Activated CD4-positive, alpha-beta T cell treated with anti-CD3 and anti-CD28 coated beads for 36 hours (primary cell): ENCODE measurements at places on chromosomes 12 and 14. TPM values are rescaled to one million over a fixed set of nuclear protein-coding genes. Genes with fewer than 3 reads are reported as not detected.
A peak's percentile ranks its signal among the peaks of the same experiment; 100 is the strongest.

The SPSB2 gene
- 2.2 TPM for total RNA-seq

GRCh38 chr12:153080-153746 is 60.7 kb downstream of the SLC6A12 start:
- H3K4me3 ChIP-seq = no peak overlapping the region
- H3K27me3 ChIP-seq = no peaks in the 10 kb centered on the region
- DNase-seq = peak; percentile 79
- no peaks in the 10 kb centered on the region for H3K36me3 ChIP-seq
- H3K4me1 ChIP-seq = no peaks in the 10 kb centered on the region

DNA sequence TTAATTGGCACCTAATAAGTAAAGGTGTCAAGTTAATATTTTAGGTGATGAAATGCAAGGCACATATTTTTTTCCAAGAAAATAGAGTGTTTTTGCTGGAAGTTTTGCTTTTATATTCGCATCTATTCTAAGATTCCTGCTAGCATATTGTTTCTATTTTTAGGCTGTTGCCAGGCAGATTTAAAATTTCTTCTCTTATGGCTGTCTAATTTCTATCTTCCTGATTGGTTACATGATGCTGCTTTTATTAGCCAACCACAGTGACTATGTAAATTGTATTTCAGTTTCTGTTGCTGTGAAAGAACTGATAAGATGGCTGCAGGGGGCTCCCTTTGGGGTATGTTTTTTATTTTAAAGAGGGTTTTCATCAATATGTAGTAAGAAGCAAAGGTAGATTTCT is 42.7 kb downstream of the ATF7IP start:
- H3K27me3 ChIP-seq = no peaks in the 10 kb centered on the region
- no peak for DNase-seq
- peaks cover 68% of the 10 kb centered on the region for H3K4me1 ChIP-seq
- H3K4me3 ChIP-seq = peak overlapping the region; percentile 32
- H3K27ac ChIP-seq = peak overlapping the region; percentile 51

DNA sequence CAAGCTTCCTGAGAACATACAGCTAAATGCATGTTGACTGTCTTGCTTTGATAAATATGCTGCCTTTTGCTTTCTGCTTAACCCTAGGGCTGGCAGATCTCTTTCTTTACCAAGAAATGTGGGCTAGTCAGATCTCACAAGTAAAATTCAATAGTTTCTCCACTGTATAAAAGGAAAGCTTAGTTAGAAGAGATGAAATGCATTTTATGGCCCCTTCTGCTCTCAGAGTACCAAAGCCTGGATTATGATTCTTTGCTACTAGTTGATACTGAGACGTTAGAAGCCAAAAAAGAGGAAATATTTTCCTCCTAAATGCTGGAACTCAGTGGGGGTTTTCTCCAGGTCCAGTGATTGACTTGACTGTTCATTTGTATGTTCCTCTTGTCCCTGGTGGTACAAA is 552.7 kb downstream of the SNAPC1 start:
- DNase-seq = no peak
- no peaks in the 10 kb centered on the region for H3K36me3 ChIP-seq
- H3K4me3 ChIP-seq = no peak overlapping the region
- no peaks in the 10 kb centered on the region for H3K27me3 ChIP-seq
- no peaks in the 10 kb centered on the region for H3K4me1 ChIP-seq
- H3K27ac ChIP-seq = no peak overlapping the region

DNA sequence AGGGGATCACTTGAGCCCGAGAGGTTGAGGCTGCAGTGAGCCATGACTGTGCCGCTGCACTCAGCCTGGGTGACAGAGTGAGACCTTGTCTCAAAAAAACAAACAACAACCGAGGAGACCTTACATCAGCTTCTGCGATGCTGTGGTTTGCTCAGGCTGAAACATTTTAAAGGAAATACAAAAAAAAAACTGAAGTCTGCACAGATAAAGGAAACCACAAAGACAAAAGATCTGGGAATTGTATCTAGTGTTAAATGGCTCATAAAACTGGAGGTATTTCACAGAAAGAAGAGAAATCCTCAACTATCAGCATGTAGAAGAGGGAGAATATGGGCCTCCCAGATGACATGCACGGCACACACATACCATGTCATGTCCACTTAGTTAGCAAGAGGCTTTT is 60.3 kb upstream of the VPS33A start:
- peak overlapping the region; percentile 73 for H3K27ac ChIP-seq
- H3K36me3 ChIP-seq = peaks cover 24% of the 10 kb centered on the region
- no peak overlapping the region for H3K4me3 ChIP-seq
- DNase-seq = peak; percentile 9
- H3K27me3 ChIP-seq = no peaks in the 10 kb centered on the region

- no peak overlapping the region for H3K4me3 ChIP-seq
- no peaks in the 10 kb centered on the region for H3K36me3 ChIP-seq
- no peaks in the 10 kb centered on the region for H3K27me3 ChIP-seq
- no peak for DNase-seq
- H3K27ac ChIP-seq = no peak overlapping the region
These were observed 37.3 kb upstream of the DCN start for GRCh38 chr12:91219919-91220318.

The PLEKHD1 gene
- 0.05 TPM for total RNA-seq

- H3K27me3 ChIP-seq = no peaks in the 10 kb centered on the region
- no peak overlapping the region for H3K4me3 ChIP-seq
- H3K27ac ChIP-seq = no peak overlapping the region
- DNase-seq = no peak
- H3K4me1 ChIP-seq = no peaks in the 10 kb centered on the region
- H3K36me3 ChIP-seq = no peaks in the 10 kb centered on the region
These were observed 416.2 kb downstream of the C12orf50 start for GRCh38 chr12:87612996-87613395.

- no peaks in the 10 kb centered on the region for H3K27me3 ChIP-seq
- H3K4me1 ChIP-seq = no peaks in the 10 kb centered on the region
- no peaks in the 10 kb centered on the region for H3K36me3 ChIP-seq
- H3K27ac ChIP-seq = no peak overlapping the region
These were observed 399.9 kb downstream of the FOXG1 start for GRCh38 chr14:29166507-29166906.

DNA sequence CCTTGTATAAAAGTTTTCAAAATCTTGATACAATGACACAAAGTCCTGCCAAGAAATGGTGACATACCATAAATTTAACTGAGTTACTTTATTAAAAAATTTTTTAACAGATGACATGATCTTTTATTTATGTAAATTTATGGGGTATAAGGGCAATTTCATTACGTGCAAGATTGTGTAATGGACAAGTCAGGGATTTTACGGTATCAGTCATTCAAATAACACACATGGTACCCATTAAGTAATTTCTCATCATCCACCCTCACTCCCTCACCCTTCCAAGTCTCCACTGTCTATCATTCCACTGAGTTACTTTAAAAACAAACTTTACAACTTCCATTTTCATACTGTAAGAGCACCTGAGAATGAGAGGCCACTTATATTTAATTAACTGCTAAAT is 37.4 kb downstream of the SPTLC2 start:
- no peaks in the 10 kb centered on the region for H3K27me3 ChIP-seq
- H3K27ac ChIP-seq = no peak overlapping the region
- DNase-seq = no peak
- peaks cover 18% of the 10 kb centered on the region for H3K36me3 ChIP-seq
- H3K4me3 ChIP-seq = no peak overlapping the region
- peaks cover 26% of the 10 kb centered on the region for H3K4me1 ChIP-seq

GRCh38 chr14:35628989-35629388 is 95.0 kb downstream of the INSM2 start:
- no peak overlapping the region for H3K4me3 ChIP-seq
- peaks cover 8% of the 10 kb centered on the region for H3K36me3 ChIP-seq
- H3K4me1 ChIP-seq = peaks cover 5% of the 10 kb centered on the region

The SRRM4 gene
- not detected for total RNA-seq

GRCh38 chr14:99212646-99213045 is 59.4 kb downstream of the BCL11B start:
- DNase-seq = peak; percentile 52
- H3K36me3 ChIP-seq = peaks cover 44% of the 10 kb centered on the region
- no peaks in the 10 kb centered on the region for H3K27me3 ChIP-seq
- peak overlapping the region; percentile 57 for H3K4me3 ChIP-seq
- peak overlapping the region; percentile 99 for H3K27ac ChIP-seq
- H3K4me1 ChIP-seq = peaks cover 99% of the 10 kb centered on the region

DNA sequence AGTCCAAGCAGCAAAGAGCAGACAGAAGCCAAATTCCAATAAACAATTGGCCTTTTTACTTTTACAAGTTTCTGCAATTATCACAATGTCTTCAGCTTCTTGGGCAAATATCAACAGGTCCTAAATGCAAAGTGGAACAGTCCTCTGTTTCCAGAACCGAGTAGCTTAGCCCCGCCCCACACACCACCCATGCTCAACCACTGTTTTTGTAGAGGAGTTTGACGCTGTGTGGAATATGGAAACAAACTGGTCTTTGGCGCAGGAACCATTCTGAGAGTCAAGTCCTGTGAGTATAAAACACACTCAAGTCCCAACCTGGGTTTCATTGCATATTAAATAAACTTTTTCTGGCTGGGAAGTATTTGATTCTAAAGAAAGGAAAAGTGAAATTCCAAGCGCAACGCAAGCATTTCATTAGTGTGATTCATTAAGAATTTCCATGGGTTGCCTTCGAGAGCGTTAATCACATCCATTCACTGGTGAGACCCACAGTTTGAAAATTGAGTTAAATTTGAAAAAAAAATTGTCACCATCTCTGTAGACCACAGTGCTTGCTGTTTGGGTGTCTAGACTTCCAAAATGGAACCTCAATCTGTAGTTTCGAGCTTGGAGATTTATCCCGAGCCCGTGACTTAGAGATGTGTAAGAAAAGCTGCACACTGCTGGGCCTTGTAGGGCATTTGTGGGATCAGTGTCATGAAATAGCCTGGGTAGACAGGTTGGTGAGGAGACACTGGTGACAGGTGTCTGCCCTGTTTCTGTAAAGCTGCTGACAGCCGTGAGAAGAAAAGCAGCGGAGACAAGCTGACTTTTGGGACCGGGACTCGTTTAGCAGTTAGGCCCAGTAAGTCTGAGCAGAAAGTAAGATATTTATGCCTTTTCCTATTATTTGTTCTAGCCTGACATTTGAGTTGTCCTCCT is 96.1 kb downstream of the DAD1 start:
- H3K27me3 ChIP-seq = no peaks in the 10 kb centered on the region
- peaks cover 7% of the 10 kb centered on the region for H3K4me1 ChIP-seq
- peak overlapping the region; percentile 84 for H3K4me3 ChIP-seq
- H3K27ac ChIP-seq = peak overlapping the region; percentile 99

- no peak overlapping the region for H3K27ac ChIP-seq
- H3K4me1 ChIP-seq = peaks cover 2% of the 10 kb centered on the region
- no peak for DNase-seq
- H3K27me3 ChIP-seq = peaks cover 25% of the 10 kb centered on the region
These were observed 108.5 kb upstream of the MYL2 start for GRCh38 chr12:111028830-111029229.

The IPO4 gene
- 73.4 TPM for total RNA-seq

- H3K36me3 ChIP-seq = peaks cover 2% of the 10 kb centered on the region
- H3K27me3 ChIP-seq = no peaks in the 10 kb centered on the region
- H3K4me1 ChIP-seq = peaks cover 22% of the 10 kb centered on the region
- peak overlapping the region; percentile 90 for H3K27ac ChIP-seq
- H3K4me3 ChIP-seq = peak overlapping the region; percentile 91
- peak; percentile 31 for DNase-seq
These were observed 1.4 kb downstream of the HECTD4 start for GRCh38 chr12:112380663-112381405.

The PIK3C2G gene
- not detected for total RNA-seq

The KRT75 gene
- not detected for total RNA-seq

DNA sequence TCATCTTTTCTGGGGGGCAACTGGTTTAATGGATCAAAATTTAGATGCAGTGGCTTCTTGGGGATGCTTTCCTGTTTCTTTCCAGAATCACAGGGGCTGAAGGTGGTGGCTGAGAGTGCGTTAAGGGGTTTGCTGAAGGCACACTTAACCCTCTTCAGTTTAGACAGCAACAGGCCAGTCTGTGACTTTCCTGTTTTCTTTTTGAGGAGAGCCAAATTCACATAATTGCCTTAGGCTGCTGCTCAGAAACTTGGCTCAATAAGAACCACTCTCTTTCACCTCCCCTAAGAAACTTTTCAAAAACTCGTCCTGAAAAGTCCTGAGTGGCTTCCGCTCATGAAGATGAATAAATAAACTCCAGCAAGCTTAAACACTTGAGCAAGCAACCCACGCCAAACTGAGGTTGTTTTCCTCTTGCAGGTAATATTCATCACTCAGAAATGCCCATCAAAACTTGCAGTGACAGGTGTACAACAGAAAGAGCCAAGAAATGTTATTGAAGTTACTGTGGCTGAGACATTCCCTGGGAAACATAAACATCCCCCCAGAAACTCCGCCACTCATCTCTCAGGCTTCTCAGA is 510.4 kb downstream of the TMEM132D start:
- H3K36me3 ChIP-seq = no peaks in the 10 kb centered on the region
- H3K27ac ChIP-seq = no peak overlapping the region
- DNase-seq = no peak
- no peak overlapping the region for H3K4me3 ChIP-seq
- H3K4me1 ChIP-seq = no peaks in the 10 kb centered on the region
- H3K27me3 ChIP-seq = no peaks in the 10 kb centered on the region

The TAS2R13 gene
- total RNA-seq = 0.27 TPM

- H3K4me3 ChIP-seq = no peak overlapping the region
- H3K27me3 ChIP-seq = no peaks in the 10 kb centered on the region
- H3K27ac ChIP-seq = peak overlapping the region; percentile 10
- DNase-seq = no peak
- peaks cover 43% of the 10 kb centered on the region for H3K36me3 ChIP-seq
These were observed 28.6 kb upstream of the KLRB1 start for GRCh38 chr12:9636150-9636850.
